ENCODE measurements at places on chromosomes 3 and 15.

GRCh38 chr15:48031466-48031865, 89.3 kb upstream of the SLC24A5 start:
- DNase-seq: peak; percentile 70

- peak; percentile 37 for DNase-seq
These were observed 238.2 kb downstream of the GREM1 start for GRCh38 chr15:32956006-32956405.

DNA sequence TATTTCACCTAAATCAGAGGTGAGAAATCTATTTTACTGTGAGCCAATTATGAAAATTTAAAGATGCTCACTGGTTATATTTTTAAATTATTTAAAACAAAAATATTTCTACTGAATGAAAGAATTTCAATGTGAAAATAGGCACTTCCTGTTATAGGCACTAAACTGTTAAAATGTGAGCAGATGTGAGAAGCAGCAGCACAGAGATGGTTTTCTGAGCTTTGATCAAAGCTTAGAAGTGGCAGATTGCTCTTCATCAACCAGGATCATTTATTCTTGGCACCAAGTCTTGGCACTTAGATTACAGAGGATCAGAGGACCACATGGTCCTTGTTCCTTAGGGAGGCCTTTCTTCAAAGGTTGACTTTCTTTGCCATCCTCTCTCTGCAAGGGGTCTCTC, 18.0 kb upstream of the TSC22D2 start:
- no peak for DNase-seq

DNA sequence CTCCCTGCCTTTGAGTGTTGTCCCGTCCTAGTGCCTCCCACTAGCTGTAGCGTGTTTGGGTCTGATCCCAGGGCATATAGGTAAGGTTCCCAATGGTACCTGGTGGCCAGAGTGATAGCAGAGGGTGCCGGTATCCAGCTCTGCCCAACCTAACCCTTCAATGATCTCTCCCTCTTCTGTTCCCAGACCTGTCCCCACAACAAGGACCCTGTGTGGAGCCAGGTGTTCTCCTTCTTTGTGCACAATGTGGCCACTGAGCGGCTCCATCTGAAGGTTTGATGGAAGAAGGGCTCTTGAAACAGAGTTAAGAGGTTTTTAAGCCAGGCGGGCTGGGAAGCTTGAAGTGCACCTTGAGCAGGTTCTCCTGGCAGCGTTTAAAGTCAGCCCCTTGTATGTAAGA, 35.5 kb downstream of the ESYT3 start:
- no peak for DNase-seq

GRCh38 chr15:45664451-45664850, 29.6 kb downstream of the SQOR start:
- DNase-seq: no peak

DNA sequence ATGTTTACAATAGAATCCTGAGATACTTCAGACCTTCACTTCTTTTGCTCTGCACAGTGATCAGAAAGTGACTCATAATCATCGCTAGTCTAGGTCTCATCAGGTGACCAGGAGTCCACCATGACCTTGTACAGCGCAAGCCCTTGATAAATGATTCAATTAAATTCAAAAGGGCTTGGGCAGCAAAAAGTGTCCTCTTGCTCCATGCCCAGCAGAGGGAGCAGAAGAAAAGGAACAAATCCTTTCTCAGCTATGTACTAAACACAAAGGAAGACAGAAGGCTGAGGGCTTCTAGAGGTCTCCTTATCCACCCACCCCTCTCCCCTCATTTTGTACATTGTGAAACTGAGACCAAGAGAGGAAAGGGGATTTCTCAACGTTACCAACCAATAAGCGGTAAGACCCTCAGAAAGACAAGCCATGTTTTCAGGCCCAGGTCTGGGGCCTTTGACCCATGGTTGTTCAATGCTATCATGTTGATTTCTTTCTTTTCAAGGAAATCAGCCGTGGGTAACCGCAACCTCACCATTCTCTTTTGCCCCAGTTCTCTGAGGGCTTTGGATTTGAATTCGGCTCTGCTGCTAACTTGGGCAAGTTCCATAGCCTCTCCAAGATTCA, 74.8 kb downstream of the AQP9 start:
- DNase-seq: peak; percentile 35

DNA sequence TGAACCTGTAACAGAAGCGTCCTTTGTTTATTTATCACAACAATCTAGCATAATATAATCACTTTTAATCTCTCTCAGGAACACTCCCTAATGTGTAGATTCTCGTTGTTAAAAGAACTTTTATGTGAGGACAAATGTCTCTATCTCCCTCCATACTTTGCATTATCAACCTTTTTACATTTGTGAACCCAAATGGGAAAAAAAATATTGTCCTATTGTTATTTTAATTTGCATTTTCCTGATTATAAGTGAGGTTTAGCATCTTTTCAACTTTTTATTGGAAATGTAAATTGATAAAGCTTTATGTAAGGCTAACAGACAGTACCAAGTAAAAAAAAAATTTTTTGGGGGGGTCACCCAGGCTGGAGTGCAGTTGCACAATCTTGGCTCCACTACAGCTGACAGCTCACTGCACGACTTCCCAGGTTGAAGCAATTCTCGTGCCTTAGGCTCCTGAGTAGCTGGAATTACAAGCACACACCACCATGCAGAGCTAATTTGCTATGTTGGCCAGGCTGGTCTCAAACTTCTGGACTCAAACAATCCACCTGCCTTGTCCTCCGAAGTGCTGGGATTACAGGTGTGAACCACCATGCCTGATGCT, 33.0 kb upstream of the DENND4A start:
- DNase-seq: peak; percentile 30

DNA sequence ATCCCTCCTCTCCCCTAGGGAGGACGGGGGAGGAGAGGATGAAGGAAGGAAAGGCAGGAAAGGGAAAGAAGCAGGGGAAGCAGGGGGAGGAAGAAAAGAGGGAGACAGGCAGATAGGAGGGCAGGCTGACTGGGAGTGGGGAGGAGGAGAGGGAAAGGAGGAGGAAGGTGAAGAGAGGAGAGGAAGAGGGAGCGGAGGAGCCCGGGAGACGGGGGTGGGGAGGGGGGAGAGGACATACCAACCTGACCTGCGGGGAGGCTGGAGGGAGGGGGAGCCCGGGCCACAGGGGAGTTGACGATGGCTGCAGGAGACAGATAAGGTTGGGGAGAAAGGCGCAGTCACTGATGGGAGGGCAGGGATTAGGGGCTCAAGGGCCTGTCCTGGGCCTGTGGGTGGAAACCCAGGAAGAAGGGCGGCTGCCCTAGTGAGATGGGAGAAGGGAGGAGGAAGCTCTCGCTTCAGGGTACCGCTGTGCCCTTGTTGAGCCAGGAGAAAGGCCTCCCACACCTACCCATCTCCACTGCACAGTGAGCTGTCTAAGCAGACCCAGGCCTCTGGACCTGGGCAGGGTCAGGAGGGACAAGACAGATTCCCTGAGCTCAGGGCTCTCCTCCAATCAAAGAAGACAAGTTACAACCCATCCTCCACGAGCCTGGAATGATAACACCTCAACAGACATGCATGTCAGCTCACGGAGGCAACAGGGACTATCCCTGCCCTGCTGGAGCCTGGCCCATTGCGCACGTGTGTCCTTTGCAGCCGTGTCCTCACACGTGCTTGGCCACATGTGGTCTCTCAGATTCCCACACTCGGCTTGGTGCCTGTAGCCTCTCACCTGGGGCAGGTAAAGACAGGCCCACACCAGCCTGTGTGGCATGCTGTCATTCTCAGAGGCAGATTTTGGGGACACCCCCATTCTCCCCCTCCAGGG, 27.9 kb downstream of the C3orf18 start:
- DNase-seq: peak; percentile 40

DNA sequence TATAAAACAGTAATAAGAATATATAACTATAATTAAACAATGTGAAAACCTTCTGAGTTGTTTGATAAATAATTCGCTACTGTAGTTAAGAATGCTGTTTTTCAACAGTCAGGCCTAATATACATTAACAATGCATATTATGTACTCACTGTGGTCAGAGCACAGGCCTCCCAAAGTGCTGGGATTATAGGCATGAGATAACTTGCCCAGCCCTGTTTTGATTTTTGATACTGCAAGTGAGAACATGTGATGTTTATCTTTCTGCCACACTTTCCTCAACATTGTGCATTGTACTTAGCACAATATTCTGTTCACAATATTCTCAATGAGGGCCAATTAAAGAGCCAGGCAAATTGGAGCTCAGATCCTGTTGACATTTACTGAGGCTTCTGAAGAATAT, 274.5 kb upstream of the RARB start:
- peak; percentile 15 for DNase-seq

DNA sequence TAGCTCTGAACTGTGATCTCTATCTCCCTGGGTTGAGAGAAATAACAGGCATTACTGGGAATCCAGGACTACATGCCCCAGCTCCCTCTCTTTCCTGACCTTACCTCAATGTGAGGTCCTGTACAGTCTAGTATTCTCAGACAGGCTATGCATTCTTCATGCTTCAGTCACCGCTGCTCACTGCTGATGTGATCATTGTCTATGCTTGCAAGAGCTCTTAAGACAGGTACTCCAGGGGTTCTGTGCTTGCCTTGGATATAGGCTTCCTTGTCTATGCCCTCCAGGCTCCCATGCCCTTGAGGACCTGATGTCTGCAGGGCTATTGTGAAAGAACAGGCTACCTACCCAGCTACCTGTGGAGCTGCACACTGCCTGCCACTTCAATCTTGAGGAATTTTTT, 183.6 kb downstream of the MBNL1 start:
- no peak for DNase-seq

GRCh38 chr3:4644951-4645350, 151.8 kb downstream of the ITPR1 start:
- DNase-seq: no peak

DNA sequence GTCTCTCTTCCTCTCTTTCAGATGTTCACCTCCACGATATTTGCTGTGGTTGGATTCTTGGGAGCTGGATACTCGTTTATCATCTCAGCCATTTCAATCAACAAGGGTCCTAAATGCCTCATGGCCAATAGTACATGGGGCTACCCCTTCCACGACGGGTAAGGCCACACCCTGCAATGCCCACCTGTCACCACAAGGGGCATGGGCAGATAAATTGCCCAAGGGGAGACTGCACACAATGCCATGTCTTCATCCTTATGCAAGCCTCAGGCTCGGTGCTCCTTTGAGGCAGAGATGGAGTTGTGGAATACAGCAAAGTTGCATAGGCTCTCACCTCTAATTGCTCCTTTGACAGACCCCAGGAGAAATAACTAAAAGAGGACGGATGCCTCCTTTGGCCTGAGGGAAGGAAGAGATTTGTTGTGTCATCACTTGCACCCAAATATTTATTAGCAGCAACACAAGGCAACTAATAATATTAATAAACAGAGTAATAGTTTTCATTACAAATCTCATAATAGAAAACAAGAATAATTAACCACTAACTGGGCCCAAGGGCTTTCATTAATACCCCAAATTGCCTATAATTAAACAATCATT, 13.2 kb downstream of the TM4SF4 start:
- peak; percentile 29 for DNase-seq

DNA sequence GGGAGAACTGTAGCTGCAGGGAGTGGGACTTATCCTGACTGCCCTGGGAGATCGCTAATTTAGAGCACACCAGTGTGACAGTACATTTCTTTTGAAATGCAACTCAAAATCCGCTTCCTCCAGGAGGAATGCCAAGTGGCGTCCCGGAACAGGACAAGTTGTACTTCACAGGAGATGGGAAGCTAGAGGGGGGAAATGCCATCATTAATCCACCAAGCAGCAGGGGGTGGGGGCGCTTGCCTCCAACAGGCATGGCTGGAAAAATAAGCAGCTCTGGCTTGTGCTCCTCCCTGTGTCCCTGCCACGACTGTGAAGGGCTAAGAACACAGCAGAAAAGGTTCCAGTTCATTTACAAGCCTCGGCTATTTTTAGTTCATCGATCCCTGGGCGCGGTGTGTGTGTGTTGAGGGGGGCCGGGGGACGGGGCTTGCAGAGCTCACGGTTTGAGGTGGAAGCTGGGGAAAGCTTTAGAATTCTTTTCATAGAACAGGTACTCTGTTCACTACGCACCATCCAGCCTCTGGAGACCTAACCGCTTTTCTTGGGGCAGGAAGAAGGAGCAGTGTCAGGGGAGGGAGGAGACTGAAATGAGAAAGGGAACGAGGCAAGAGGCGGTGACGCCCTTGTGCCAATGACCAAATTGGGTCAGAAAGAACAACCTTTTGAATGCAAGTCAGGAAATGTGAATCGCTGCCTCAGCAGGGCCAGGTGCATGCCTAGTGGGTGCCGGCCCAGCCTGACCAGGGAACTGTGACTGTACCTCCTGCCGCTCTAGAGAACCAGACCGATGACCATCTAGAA, 51.8 kb upstream of the DGKG start:
- no peak for DNase-seq

DNA sequence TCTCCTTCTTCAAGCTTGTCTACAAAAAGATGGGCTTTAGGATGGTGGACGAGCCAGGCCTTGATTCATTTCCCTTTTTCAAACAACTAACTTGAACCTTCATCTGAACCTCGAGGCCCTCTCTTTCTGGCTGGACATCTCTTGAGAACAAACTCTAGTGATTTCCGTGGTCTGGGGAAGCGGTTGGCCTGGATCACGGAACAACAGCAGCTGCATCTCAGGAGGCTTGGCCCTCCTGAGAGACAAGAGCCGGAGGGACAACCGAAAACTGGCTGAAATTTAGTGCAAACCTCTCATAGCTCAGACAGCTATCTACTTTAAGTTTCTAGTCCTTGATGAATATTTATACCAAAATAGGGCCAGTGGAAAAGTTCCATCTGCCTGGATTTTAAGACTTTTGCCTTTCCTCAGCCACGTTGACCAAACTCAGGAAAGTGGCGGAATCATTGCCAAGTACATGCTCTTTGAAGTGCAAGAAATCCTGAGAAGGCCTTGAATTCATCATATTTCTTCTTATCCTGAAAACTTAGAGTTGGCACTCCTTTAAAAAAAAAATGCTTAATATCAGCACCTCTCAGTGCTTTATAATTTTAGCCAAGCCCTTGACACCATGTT, 14.5 kb downstream of the LMCD1 start:
- no peak for DNase-seq

DNA sequence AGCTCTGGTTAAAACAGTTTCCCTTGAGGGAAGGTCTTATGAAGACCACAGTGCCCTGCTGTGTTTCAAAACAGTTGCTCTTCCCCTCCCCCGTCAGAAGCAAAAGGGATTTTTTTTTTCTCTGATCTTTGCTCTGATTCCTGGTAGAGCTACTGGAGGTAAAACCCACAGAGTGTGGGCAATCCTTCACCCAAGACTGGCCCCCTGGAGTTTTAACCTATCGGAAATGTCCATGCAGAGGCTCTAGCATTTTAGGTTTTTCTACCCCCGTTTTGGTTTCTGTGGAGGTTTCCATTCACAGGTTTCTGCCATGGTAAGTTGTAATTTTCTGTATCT, 27.7 kb downstream of the GRM2 start:
- DNase-seq: no peak

- no peak for DNase-seq
These were observed 156.0 kb upstream of the RARB start for GRCh38 chr3:25272090-25272489.

Measured in SK-N-DZ (cell line).